Fibroblast of villous mesenchyme (primary cell): ENCODE measurements at places on chromosomes 4 and X. TPM values are rescaled to one million over a fixed set of nuclear protein-coding genes. Genes with fewer than 3 reads are reported as not detected.

Gene IL3RA
- not detected in 2 replicates for total RNA-seq

DNA sequence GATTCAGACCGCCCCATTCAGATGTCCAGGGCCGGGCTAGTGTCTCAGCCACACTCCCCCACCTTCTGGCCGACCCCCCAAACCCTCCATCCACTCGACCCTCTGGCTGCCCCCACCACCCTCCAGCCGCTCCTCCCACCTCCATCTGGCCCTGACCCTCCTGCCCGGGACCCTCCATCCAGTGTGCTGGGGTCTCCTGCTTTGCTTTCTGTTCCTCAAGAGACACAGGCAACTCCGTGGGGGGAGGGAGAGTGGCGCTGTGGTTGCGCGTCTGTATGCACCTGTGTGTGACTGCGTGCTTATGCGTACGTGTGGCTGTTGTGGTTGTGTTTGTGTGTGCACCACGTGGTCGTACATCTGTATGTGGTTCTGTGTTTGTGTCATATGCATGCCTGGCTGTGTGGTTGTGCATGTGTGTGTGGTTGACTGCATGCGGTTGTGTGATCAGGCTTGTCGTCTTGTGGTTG is 33.3 kb downstream of the CPLX1 start:
- DNase-seq, result no peak

DNA sequence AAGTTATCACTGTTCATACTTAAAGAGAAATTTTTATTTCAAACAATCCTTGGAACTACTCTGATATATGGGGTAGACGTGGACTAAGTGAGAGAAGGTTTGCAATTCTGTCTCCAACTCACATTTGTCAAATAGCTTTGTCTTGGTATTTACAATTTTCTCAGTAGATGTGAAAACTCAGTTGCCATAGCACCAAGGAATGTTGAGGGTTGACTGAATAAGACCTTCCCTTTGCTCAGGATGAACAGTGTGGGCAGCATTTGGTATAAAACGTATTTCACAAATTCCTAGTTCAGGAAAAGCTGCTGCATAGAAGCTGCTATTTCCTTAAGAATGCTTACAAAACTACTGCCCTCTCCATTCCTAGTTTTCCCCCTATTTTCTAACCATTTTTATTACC is 399.5 kb downstream of the NKX6-1 start:
- DNase-seq, result no peak

DNA sequence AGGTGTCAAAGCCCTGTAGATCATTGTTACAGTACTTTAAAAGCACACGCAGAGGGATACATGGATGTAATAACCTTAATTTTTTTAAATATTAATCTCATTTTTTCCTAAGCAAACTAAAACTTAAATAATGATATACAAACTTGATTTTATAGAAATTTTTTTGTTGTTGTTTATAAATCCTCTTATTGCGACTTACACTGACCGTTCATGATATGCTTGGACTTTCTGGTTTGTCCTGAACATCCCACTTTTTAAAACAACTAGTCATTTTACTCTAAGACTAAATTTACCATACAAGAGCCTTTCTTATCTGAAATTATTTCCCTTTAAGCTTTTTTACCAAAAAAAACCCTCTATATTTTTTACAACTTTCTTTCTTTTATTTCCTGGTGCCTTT is 2106.0 kb downstream of the PCDH7 start:
- DNase-seq, result no peak

DNA sequence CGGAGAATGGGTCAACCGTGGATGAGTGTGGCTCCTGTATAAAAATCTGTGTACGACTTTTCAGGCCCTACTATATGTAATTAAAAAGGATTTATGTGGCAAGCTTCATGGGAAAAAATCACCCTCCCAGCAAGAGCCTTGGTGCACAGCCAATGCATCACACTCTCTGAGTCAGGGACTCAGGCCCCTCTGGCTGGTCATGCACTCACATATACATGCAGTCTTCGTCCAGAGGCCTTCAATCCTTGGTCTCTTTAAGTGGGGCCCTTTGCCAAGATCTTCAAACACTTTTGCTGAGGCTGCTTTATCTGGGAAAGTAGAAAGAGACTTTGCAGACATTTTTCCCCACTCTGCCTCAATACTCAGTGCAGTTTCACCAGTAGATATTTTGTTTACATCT is 311.4 kb upstream of the FSTL5 start:
- no peak for DNase-seq

DNA sequence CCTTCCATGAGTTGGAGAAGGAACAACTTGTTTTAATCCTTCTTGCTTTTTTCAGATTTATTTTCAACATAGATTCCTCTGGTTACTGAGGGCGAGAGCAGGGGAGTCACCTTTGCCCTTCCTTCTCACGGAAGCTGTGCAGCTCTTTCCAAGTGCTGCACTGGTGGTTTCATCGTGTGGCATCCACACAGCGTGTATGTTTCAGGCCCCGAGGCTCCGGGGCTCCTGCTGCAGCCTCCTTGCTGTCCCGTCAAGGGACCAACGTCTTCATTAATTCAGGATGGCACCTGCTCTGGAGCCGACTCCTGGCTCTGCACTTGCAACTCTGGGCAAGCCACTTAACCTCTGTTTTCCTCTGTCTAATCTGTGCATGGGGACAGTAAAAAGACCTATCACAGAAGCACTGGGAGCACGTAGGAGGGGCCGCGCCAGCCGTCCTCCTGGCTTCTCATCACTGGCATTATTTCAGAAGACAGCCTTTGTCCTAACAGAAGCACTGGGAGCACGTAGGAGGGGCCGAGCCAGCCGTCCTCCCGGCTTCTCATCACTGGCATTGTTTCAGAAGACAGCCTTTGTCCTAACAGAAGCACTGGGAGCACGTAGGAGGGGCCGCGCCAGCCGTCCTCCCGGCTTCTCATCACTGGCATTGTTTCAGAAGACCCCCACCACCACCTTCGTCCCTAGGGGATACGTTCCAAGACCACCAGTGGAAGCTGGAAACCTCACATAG is 117.8 kb upstream of the NKX1-1 start:
- no peak for DNase-seq

DNA sequence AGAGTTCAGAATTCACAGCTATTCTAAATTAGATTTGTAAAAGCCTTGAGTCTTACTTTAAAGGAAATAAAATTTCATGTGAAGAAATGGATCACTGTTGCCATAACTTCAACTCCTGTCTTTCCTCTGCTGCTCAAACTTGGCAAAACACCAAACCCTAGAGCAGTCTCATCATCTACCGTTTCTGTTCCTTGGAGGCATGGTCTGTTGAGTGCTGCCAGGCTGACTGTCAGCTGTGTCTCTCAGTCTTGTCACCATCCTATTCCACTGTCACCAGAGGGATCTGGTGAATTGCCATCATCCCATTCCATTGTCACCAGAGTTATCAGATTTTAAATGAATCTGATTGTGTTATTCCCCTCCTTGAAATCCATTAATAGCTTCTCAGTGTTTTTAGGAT is 55.6 kb downstream of the STIM2 start:
- peak; percentile 15 for DNase-seq
